ENCODE measurements at places on chromosomes 7 and 10. TPM values are rescaled to one million over a fixed set of nuclear protein-coding genes. Genes with fewer than 3 reads are reported as not detected.

DNA sequence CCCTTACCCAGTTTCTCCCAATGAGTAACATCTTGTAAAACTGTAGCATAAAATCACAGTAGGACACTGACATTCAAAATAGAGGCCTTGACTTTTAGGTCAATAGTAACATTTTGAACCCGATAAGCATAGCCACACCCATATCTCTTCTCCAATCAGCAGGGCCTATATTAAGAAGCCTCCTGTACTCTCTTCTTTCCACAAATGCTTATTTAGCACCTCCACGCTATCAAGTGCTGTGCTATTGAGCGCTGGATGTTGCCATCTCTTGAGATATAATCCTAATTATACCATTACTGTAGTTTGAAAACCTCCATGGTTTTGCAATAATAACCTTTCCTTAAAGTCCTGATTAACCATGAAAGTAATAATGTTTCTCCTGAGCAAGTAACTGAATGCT is 40.1 kb upstream of the CBLL1 start:
- no peak for DNase-seq
- no peak overlapping the region for H3K27ac ChIP-seq
- H3K36me3 ChIP-seq, result no peaks in the 10 kb centered on the region

DNA sequence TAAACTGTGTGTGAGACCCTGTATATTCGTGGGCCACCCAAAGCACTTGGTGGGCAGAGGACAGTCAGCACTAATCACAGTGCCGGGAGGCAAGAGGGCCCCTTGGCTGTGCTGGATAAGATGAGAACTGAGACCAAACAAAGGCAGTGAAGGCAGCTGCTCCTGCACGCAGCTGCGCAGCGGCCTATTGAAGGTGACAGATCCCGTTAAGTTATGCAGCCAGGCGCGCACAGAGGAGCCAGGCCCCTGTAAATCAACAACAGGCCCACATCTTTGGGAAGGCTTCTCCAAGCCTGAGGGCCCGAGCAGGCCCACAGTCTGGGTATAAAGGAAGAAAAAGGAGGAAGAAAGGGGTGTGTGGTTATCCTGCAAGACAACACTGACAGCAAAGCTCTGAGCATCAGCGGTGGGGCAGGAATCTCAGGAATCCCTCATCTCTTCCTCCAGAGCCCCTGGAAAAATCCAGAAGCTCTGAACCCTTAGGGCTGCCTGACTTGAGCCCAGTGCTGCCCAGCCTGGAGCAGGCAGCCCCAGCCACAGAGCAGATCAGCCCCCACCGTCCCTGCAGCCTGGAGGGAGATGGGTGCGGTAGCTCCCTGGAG is 154.2 kb downstream of the ARHGAP12 start:
- H3K36me3 ChIP-seq, result peaks cover 2% of the 10 kb centered on the region
- DNase-seq, result no peak
- H3K4me1 ChIP-seq, result peaks cover 19% of the 10 kb centered on the region

DNA sequence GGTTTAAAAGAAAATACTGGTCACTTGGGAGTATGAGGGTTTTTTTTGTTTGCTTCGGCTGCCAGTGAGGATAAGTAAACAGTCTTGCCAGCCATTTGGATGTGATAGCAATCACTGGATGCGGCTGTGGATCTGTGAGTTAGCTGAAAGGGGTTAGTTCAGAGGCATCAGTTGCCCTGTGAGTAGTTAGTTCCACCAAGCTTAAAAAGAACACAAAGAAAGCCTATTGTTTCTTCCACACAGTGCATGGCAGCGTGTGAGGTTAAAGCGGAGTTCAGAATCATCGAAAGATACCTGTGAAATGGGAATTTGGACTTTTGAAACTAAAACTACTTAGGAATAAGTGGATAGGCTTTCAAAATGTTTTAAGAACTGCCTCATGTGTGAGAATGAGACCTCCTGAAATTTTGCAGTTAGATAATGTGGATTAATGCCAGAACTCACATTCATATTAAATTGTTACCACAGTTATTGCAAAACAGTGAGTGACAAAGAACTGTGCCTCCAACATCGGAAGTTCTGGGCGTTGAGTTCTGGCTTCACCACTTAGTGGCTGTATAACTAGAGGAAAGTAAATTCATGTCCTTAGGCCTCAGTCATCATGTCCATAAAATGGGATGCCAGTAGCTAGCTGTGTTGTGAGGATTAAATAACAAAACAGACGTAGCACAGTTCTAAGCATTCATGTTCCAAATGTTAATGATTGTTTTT is 31.3 kb downstream of the KIAA1217 start:
- H3K4me1 ChIP-seq, result peaks cover 80% of the 10 kb centered on the region
- no peaks in the 10 kb centered on the region for H3K27me3 ChIP-seq
- H3K27ac ChIP-seq, result peak overlapping the region; percentile 96
- DNase-seq, result no peak
- H3K36me3 ChIP-seq, result peaks cover 4% of the 10 kb centered on the region
- peak overlapping the region; percentile 78 for H3K4me3 ChIP-seq

Gene PAX2
- not detected for total RNA-seq
